Urinary bladder (tissue), 4 donors: ENCODE measurements at places on chromosomes 7 and 10.

DNA sequence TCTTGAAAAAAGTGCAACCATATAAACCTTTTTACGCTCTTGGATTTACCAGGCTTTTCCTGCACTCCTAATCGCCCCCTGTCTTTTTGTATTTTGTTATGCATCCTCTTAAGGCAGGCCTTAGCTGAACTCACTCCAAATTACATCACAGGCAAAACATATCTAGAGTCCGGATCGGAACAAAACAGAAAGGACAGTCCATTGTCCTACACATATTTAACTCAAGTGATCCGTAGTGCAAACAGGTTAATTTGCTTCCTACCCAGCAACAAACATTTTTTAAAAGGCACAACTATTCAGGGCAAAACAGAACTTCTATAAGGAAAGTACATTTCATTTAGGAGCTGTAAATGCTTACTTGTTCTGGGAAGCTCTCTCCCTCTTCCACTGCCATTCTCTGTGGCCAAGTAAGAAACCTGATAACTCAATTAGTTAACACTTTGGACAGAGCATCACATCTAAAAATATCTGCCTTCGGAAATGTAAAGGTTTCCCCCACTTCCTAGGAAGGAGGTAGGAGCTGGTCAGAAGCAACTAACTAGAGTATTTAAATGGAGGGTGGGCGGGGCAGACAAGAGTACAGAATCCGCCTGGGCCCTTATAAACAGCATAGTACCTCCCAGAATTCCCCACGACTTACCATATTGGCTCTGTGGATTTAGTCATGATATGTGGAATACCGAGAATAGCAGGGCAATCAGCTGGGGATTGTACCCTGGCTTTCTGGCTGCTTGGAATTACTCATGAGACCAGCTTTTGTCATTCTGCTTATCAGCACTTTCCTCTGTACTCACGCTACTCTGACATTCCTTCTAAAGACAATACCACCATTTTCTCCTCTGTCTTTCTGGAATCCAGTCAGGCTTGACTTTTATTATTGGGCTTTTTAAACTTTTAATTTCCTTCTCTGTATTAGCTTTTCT lies 89.5 kb downstream of the ANK3 start:
- no peak for DNase-seq

DNA sequence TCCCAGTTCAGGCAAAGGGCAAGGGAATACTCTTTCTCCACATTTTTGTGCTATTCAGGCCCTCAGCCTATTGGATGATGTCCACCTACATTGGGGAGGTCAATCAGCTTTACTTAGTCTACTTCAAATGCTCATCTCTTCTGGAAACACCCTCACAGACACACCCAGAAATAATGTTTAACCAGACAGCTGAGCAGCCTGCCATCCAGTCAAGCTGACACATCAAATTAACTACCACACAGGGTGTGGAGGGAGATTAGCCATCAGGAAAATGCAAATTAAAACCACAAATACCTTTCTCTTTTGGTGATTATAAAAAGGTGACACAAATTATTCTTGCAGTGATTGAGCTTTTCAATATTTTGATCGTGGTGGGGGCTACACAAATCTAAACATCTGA lies 74.7 kb upstream of the FZD8 start:
- no peak for DNase-seq

DNA sequence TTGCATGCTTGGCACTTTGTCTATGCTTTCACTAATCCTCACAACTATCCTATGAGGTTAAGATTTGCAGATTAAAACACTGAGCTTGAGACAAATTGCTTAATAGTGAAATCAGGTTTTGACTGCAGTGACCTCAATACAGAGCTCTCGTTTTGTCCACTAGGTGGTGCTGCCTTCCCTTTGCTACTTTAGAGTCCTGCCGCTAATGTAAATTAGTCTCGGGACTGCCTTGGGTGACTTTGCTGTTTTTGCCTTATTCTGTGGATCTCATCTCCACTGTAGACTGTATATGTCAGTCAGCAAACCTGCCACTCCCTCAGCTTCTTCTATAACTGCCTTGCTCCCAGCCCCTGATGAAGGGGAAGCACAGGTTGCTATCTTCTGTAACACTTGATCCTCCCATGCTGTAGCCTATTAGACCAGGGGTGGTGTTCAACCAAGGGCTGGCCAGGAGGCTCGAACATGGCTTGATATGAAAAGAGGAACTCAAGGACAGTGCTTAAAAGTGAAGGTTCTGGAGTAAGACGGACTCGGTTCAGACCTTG lies 26.0 kb downstream of the ASB4 start:
- peak; percentile 46 for DNase-seq

- no peak for DNase-seq
Measured at GRCh38 chr10:624605-625332, 64.7 kb downstream of the DIP2C start.

DNA sequence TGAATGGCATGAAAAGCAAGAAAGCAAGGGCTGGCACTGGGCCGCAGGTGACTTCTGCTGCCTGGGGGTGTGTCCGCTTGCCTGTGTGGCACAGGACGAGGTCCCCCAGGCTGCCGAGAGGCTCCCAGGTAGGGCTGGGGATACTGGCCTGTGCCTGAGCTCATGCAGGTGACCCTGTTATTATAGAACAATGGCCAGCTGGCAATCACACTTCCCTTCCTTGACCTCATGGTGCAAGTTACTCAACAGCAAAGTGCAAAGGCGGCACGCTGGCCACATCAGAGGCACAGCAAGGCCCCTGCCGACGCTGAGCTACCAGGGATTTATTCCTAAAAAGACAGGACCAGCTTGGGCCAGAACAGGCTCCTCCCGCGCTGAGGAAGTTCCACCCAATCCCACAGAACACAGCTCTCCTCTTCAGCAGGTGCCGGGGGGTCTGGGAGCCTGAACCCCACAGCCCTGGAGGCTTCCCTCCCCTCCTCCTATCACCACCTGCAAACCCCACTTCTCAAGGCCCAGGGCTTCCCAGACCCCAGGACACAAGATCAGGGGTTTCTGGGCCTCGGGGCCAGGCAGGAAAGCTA lies 1.4 kb upstream of the ADAM8 start:
- DNase-seq: no peak

DNA sequence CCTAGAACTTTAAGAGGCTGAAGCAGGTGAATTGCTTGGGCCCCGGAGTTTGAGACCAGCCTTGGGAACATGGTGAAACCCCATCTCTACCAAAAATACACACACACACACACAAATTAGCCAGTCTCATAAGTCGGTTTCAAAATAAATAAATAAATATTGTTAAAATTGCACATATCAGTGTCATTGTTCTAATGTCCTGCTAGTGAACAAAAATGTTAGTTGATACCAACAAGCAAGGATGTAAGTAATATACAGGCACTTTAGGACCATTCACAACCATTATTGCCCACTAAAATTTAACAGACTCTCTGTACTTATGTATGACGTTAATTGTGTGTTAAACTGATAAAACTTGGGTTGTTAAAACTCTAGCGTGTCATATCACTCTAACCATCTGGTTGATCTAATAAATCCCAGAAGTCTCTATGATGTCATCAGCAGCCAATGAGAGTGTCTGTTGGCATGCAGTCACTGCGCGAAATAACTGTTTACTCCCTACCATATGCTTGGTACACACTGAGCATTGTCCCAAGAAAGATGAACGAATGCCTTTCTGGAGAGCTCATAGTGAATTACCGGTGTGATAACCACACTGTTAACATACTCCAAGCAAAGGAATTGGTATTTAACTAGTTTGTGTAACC lies 30.4 kb upstream of the OTUD1 start:
- peak; percentile 26 for DNase-seq

- DNase-seq: peak; percentile 15
Measured at GRCh38 chr10:100130831-100131230, 49.2 kb upstream of the CPN1 start.

- no peak for DNase-seq
Measured at GRCh38 chr10:126536148-126536547, 134.3 kb downstream of the C10orf90 start.

DNA sequence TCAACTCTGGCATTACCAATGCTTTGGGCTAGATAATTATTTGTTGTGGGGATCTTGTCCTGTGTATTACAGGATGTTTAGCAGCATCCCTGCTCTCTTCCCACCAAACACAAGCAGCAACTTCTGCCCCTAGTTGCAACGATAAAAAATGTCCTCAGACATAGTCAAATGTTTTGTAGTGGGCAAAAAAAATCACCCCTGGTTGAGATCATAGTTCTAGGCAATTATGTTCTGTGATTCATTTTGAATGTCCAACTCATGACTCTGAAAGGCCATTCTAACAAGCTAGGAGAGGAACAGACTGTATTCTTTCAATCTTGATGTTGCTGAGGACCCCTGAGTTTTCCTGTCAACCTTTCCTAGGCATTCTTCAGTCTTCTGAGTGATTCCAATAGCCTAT lies 79.5 kb downstream of the RTKN2 start:
- DNase-seq: no peak

DNA sequence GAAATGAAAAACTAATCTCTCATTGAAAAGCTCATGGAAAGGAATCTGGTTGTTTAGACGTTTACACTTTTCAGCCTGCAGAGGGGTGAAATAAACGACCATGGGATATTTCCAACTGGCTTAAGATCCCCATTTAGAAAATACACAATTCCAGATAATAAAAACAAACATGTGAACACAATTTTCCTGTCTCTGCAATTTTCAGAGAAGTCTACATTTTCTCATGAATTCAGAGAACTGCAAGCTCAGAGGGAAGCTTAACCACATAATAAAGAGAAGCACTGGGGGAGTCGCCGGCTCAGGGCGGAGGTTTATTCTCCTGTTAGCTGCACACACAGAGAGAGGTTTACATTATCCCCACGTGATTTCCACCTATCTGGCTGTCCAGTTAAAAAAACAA lies 215.2 kb downstream of the FANK1 start:
- DNase-seq: no peak

- no peak for DNase-seq
Measured at GRCh38 chr7:152710153-152710442, 34.2 kb upstream of the XRCC2 start.

DNA sequence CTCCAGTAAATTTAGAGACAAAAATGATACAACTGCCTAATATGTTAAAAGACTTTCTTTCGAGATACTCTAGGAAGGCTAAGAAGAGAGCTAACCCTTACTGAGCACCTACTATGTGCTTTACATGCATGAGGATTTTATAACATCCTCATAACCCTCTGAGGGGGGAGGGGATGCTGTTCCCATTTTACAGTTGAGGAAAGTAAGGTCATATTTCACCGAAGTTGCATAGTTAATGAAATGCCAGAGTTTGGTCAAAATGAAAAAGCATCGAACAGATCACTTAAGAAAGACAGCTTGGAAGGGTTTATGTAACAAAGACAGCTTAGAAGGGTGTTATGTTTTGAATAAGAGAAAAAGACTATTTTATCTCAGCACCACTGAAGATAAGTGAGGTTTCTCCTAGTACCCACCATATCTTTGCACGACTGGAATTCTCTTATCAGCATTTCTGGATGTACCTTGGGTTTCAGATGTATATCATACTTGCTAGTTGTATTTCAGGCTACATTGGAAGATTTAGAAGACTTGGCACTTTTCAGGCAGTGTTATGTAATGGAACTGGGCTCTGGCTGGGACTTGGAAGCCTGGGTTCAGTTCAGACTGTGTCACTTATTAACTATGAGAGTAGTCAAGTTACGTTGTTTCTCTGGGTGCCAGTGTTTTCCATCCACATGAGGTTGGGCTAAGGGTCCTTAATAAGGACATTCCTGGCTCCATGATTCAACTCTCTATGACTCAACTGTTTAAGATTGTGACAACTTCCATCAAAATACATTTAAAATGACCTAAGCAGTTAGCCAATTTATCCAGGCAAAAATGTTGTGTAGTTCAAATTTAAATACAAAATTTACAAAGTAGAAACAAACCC lies 6.0 kb downstream of the RHOBTB1 start:
- DNase-seq: no peak

DNA sequence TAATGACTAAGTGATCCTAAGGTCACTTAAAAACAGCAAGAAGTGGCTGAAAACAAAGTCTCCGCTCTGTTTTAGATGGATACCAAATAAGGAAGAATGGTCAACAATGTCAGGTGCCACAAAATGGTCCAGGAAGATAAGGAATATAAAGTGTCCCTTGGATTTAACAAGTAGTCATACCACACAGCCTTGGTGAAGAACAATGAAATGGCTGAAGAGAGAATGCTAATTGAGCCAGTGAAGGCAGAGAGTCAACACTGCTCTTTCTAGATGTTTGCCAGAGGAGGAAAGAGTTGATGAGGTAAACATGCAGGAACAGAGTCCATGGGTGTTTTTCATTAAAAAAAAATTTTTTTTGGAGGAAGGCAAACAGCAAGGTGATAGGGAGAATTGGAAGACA lies 2.1 kb upstream of the CASD1 start:
- no peak for DNase-seq

DNA sequence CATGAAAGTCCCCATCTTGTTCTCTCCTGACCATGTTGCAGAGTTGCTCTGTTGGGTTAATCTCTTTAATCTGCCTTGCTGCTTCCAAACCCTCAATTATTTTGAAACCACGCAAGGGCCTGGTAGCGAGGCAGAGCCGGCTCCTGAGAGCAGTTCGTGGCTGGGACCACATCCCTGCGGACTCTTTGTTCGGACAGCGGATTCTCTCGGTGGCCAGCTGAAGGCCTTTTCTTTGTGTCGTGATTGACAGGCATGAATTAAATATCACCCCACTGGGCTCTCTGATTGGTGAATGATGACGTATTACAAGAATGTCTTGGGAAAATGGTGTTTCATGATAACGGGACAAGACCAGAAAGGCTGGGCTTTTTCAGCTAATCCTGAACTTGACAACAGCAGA lies 66.9 kb upstream of the ARHGAP21 start:
- no peak for DNase-seq

- DNase-seq: no peak
Measured at GRCh38 chr7:27144781-27145164, 1.3 kb upstream of the HOXA5 start.

GRCh38 chr7:93835702-93836101 lies 54.9 kb downstream of the TFPI2 start:
- no peak for DNase-seq

GRCh38 chr7:50556247-50556991 lies 8.8 kb downstream of the DDC start:
- no peak for DNase-seq

DNA sequence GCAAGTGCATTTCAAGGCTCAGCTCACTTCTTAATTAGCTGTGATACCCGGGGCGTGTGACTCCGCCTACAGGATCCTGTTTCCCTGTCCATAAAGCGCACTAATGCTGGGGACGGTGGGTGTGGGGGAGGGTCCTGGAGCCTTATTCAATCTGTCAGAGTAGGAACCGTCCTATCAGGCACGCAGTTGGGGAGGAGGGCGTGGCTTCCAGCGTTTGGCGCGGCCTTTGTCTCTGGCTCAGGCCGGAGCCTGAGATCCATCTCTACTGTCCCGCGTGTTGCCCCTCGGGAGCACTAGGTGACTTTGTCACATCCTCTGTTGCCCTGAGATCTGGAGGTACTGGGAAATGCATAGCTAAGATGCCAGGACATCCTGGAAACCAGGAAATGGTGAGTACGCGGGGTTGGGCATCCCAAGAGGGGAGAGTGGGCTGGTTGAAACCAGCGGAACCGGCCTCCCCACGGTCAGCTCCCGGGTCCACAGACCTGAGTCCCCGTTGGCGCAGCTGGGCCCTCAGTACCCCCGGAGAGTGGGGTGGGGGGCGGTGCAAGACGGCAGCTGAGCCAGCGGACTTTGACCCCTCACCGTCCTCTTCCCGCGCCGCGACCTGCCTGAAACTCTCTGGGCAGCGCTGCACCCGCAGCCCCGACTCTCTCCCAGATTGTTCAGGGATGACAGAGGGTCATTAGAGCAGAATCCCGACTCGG lies 104.4 kb upstream of the ZNF92 start:
- DNase-seq: peak; percentile 67
